Activated CD4-positive, alpha-beta T cell treated with anti-CD3 and anti-CD28 coated beads for 36 hours (primary cell): ENCODE measurements at places on chromosomes 13 and 19.

DNA sequence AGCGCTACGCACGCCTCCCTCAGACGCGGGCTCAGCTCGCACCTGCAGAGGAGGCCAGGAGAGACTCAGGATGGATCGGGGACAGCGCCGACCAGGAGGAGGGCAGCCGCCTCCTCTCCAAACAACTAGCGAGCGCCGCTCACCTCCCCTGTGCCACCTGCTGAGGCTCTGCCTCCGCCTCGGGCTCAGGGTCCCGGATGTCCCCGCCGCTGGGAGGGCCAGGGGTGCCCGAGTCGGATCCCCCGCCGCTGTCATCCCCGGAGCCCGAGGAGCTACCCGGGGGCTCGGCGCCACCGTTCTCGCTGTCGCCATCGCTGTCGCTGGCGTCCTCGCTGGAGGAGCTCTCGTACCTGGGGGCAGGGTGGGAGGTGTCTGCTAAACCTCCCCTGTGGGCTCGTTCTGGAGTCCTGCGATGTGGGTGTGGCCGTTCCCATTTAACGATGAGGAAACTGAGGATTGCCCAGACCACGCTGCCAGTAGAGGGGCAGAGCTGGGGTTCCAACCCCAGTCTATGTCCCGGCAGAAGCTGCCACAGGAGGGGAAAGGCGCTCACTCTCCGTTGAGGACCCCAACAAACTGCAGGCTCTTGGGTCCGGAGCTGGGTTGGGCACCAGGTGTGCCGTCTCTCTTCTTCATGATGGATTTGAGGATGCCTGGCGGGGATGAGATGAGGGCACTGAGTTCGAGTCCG is 9.2 kb downstream of the KANK3 start:
- DNase-seq, result no peak

GRCh38 chr19:18502246-18502637 is 19.6 kb downstream of the ELL start:
- DNase-seq, result no peak

- DNase-seq, result no peak
Measured at GRCh38 chr13:21297447-21297846, 121.0 kb downstream of the MRPL57 start.

DNA sequence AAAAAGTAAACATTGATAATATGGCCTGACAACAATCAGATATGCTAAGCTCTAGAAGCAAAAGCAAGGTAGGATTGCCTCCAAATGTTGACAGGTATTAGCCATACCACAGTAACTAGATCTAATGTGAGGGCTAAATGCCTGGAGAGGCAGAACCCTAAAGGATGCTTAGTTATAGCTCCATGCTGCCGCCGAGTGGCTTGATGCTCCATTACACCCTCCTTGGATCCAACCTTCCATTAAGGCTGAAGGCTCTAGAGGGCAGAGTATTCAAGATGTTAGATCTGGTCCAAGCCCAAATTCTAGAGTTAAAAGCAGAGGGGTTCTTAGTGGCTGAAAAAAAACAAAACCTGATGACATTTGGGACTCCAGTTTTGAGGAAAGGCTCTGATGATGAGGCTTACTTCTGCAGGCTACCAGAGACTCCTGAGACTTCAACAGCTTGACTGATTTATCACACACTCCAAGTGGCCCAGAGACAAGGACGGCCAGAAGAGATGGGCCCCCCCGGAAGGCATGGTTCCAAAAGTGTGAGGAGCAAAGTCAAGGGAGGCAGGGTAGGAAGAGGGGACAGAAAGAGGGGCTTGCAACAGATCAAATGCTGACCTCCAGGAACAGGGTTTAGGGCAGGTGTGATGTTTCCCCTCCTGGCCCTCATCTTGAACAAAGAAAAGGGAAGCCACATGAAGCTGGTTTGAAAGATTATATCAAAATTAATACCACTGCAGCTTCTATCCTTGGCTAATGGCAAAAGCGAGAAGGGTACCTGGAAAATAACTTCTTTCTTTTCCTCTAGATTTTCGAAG is 21.9 kb upstream of the CPB2 start:
- peak; percentile 86 for DNase-seq

- DNase-seq, result peak; percentile 71
Measured at GRCh38 chr19:35045667-35046300, 4.3 kb downstream of the HPN start.

DNA sequence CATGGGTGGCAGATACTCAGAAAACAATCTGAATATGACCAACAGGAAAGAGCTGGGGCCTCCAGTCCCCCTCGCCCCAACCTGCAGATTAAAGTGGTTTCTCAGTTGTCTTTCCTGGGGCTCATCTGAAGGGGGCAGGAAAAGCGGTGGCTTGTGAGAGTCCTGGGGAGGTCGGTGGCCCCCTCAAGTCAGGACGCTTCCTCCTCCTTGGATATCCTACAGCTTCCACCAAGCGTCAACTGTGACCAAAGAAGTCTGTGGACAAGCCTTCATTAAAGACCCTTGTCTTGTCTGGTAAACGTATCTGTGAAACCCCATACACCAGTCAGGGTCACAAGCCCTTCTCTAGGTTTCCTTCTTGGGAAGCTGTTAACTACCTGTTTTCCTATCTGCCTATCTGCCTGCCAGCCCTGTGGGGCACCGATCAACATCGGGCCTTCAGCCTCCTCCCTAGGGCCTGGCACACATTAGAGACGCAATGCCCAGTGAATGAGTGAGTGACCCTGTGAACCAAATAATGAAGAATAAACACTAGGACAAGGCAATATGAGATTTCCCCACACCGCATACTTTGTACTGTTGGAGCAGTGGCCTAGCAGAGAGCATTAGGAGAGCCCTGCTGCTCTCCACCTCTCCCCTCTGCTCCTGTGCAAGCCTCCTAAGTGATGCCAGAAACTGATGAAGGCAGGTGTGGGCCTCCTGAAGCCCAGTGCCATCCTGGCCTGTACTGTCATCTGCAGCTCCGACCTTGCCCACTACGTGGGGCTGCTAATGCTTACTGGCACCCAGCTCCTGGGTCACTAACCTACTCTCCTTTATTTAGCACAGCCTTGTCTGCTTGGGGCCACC is 1317.8 kb downstream of the UQCRFS1 start:
- DNase-seq, result no peak

DNA sequence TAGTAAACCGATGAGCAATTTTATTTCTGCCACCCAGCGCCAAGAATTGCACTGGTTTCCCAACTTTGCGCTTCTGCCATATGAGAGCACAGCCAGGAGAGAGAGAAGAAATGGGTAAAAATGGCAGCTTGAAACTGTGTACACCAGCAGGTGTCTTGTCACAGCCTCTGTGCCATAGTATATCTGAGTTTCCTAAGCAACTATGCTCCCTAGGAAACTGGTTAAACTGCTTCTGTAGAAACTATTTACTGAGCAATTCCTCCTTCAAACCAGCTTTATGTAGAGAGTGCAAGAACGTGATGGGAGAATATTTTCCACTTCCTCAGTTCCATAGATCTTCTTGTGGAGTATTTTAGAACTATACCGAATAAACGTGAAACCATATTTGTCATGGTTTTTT is 1361.3 kb downstream of the PCDH9 start:
- DNase-seq, result no peak

GRCh38 chr19:45798995-45799517 is 6.4 kb upstream of the DMWD start:
- DNase-seq, result peak; percentile 76

- DNase-seq, result no peak
Measured at GRCh38 chr13:56299650-56300049, 841.1 kb upstream of the PRR20A start.

DNA sequence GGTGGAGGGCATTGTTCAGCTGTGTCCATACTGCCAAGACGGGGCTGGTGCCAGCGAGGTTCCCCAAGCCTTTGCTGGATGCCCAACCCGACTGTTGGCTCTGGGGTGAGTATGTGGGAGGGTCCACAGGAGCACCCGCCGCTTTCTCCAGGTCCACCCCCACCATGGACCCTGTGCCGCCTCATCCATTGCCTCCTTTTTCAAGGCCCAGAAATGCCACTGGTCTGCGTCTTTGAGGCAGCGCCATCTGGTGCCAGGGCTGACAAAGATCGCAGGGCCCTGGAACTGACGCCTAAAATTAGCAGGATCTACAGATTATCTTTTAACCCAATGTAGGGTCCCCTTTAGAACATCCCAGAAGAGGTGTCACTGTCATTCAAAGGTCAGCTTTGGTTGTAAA is 34.6 kb downstream of the NFIX start:
- peak; percentile 57 for DNase-seq

- DNase-seq, result peak; percentile 37
Measured at GRCh38 chr13:32164622-32165268, 133.2 kb downstream of the FRY start.

DNA sequence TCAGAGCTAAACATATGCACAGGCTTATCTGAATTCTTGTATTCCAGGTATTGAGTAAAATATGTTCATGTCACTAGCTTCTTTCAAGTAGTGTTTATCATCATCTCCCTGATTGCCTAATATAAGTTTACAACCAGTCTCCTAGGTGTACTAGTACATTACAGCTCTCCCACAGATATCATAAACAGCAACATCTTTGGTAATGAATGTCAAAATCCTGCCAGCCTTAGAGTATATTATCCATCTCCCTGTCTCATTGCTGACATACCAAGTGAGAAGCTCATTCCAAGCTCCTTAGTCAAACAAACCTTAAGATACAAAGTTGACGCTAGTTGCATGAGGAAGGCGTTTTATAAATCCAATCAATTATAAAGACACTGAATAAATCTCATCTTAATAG is 689.1 kb upstream of the GPC6 start:
- DNase-seq, result no peak

DNA sequence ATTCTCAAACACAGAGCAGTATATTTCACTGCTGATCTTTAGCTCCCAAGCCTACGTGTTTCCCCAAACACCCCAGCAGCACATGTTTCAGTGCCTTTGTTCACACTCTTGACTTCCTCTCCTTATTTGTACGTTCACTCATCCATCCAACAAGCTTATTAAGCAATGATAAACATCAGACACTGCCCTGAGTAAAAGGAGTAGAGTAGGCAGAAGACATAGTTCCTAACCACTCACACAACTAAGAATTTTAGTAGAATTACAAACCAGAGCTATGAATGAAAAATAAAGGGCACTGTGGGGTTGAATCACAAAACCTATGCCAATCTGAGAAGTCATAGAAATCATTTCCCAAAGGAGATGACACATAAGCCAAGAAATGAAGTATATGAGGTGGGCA is 213.5 kb downstream of the DIAPH3 start:
- no peak for DNase-seq

- DNase-seq, result no peak
Measured at GRCh38 chr13:50065712-50066111, 50.5 kb downstream of the KCNRG start.

DNA sequence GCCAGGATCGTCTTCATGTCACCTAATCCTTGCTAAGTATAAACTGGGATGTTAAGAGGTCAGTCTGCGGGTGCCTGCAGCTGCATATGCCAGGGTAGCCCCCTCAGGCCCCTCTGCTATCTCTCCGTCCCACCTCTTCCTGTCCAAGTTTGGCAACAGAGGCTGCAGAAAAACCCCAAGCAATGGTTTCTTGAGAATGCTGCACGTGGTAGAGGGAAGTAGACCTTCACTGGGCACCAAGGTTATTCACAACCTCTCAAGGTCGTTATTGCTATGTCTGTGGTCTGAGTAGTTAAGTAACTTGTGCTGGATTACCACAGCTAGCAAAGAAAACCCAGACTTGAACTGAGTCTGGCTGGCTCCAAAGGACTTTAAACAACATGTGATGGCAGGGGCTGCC is 77.9 kb upstream of the XPO4 start:
- DNase-seq, result no peak

- DNase-seq, result no peak
Measured at GRCh38 chr19:47093254-47093653, 20.3 kb downstream of the ZC3H4 start.

DNA sequence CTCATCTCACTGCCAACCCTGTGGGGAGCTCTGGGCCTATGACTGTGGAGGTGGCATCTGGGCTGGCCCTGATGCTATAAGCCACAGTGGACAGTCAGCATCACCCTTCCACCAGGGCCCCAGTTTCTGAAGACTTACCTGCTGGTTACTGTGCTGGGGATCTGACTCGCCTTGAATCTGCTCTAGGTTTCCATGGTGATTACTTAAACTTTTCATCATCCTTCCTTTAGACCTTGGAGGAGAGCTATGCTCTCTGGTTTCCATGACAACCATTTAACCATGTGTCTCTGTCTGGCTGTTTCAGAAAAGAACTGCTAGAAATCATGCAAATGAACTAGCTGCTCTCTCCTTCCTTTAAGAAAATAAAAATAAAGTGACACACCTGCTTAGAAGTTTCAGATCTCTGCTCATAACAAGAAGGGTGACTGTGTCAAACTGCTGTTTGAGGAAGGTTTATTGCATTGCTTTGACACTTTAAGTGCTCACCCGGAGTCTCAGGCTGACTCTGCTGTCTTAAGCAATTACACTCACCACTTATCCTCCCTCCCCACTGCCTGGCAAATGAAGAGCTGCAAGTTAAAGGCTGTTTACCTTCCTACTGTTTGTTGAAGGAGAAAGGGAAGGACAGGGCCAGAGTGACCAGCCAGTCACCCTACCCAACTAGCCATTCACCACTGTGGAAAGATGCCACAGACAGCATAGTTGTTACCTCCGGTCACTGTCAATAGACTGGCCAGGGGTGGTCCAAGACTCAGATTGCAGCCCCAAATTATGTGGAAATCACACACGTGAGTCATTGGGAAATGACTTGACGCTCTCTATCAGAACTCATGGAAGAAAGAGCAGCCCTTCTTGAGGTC is 87.6 kb downstream of the HSPH1 start:
- peak; percentile 76 for DNase-seq
